ENCODE measurements at places on chromosomes 6 and 20.

DNA sequence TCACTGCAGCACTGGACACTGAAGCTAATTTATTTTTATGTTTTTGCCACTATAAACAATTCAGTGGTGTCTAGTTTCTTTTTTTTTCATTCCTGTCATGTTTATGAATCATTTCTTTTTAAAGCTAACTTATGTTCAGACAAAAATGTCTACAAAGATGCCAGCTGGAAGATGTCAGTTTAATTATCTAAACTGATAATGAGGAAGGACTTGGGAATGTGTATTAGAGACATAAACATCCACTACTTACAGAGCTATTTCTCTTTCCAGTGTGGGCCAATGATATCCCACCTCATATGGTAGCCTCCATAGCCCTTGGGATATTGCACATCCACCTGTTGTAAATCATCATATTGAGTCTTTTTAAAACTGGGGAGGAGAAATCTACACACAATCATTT lies 132.1 kb upstream of the FAM184A start:
- DNase-seq: no peak

GRCh38 chr6:122407712-122408111 lies 8.3 kb downstream of the HSF2 start:
- DNase-seq: no peak

DNA sequence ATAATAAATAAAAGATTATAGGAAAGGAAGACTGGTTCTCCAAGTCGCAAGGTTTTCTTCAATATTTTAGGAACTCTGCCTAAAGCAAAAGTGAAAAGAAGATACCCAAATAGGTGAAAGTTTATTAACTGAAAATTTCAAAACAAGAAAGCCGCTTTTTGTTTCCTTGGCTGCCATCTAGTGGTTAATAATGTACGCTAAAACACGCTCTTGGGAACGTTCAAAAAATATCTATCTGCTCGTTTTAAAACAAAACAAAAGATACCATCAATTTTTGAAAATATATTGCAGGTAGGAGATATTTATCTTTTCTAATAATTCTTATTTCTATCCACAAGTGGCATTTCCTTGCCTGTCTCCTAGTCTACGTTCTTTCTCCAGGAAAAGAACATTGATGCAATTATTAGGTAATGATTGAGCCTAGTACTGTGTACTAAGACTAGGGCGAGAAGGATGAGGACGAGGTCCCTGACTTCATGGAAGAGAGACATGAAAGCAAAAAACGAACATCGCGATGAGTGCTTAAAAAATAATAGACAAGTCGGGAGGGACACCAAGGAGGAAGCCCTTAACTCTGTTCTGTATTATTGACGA lies 97.2 kb downstream of the SPTLC3 start:
- DNase-seq: no peak

- DNase-seq: no peak
Observed at GRCh38 chr6:158131926-158132325, 36.1 kb downstream of the SERAC1 start.

DNA sequence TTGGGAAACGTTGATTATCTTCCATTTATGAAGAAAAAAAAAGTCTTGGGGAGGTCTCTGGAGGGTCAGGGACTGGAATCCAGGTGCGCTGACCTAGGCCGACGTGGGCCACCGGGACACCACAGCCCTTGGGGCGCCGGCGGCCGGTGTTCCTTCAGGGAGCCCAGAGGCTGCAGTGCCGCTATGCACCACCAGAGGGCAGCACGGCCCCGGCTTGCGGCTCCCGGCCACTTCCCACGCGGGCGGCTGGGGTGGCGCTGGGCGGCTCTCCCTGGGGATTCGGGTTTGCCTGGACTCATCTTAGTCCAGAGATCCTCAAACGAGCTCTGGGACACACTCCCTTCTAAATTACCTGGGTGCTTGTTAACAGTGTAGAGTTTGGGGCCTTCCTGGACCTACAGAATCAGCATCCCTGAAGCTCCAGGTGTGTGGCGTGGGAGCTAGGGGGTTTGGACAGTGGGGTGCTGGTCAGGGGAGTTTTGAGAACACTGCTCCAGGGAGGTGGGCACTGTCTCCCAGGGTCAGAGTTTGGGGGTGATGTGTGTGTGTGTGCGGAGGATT lies 23.0 kb upstream of the GTSF1L start:
- DNase-seq: peak; percentile 86

GRCh38 chr20:45969712-45970634 lies 2.0 kb downstream of the ZNF335 start:
- peak; percentile 71 for DNase-seq

GRCh38 chr6:151811081-151811480 lies 3.6 kb downstream of the ESR1 start:
- no peak for DNase-seq

DNA sequence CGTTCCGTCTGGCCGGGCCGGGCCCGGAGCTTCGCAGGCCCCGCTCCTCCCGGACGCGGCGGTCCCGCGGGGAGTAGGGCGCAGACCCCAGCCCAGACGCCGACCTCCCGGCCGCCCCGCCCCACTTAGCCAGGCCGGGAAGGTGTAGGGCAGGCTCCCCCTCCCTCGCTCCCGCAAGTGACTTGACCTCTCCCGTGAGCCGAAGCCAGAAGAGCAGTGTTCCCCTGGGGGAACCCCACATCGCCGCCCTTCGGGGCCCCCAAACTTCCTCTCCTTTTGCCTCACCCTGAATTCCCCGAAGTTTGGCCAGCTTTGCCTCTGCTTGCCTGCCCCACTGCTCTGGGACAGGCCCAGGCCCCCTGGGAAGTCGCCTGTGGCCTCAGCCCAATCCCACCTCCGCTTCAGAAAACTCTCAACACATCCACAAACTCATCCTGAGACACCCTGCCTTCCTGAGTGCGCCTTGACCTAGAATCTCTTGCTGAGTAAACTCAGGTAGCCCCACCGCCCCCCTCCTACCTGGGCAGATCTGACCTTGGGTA lies 524 bp upstream of the NOL4L start:
- DNase-seq: no peak

DNA sequence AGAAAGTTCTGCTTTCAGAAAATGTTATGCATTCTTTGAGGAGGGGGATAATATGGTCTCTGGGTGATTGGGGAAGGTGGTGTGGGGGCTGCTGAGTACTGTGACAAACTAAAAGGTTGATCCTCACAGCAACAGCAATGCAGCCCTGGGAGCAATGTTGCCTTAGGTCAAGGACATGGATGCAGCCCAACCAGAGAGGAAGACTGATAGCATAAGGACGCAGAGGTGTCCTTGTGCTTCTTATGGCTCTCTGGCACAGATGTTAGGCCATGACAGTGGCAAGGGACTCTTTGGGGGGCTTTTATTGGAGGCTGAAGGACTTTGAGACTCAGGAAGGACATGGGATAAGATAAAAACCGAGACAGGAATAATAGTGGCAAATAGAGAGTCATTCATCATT lies 186.2 kb upstream of the PHACTR1 start:
- DNase-seq: no peak

DNA sequence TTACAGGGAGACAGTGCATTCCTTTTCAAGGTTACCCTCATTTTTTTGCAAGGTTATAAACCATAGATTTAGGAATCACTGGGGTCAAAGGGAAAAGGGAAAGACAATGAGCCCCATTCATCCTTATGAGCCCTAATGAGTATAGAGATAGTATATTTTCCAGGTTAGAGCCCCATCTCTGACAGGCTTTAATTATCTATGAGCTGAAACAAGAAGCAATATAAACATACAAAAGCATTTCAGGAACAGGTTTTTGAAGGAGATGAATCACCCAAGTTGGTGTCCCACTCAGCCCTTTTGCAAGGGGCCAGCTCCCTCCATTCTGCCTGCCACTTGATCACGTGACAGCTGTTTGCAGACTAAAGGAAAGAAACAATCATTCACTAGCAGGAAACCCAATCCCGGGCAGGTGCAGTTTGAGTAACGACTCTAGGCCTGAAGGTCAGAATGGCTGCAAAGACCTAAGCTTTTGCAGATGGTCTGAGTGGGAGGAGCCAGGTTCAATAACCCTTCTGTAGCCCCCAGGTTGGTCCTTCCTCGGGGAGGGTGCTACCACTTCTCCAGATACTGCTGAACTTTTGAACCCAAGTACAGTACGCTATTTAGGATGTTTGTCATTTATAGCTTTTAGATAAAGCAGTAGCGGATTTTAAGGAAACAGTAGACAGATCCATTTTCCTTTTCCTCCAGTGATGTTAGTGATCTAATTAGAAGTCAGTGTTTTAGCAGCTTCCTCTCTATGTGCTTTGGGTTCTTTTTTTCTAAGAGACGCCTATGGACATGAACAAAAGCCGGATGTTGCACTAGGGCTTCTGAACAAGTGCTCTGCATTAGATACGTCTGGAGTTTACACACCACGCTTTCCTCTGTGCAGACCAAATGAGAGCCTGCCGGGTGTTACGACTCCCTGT lies 253.2 kb downstream of the SOX4 start:
- DNase-seq: peak; percentile 80

- no peak for DNase-seq
Observed at GRCh38 chr6:157090736-157091135, 232.6 kb downstream of the TMEM242 start.

All from islet precursor cell (in vitro differentiated cells).